ENCODE measurements at places on chromosomes 7 and 10.

DNA sequence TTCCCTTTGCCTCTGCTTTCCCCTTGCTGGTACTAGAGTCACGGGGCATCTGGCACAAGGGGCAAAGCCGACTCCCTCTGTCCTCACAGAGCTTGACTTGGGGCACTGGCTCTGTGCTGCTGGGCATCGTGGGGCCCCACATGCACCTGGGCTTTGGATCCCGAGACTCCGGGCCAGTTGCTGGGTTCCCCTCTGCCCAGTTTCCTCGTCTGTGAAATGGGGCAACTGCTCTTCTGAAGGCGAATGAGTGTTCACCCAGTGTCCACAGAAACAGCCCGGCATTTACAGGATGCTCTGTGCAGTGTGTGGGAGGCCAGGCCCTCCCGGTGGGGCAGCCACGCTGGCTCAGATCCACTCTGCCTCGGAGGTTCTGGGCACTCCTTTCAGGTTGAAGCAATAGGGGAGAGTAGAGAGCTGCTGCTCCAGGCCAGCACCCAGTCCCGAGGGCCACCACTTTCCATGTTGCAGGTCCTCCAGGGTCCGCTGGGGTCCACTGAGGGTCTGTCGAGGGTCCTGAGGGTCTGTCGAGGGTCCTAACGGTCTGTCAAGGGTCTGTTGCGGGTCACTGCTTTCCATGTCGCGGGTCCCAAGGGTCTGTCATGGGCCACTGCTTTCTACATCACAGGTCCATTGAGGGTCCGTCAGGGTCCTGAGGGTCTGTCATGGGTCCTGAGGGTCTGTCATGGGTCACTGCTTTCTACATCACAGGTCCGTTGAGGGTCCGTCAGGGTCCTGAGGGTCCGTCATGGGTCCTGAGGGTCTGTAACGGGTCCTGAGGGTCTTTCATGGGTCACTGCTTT lies 103.6 kb downstream of the VIPR2 start:
- no peak for DNase-seq

- no peak for DNase-seq
These were observed 59.9 kb downstream of the PDGFA start for GRCh38 chr7:459584-460373.

- no peak for DNase-seq
These were observed 24.3 kb upstream of the GPR146 start for GRCh38 chr7:1019789-1020610.

GRCh38 chr10:63627881-63628296 lies 106.7 kb downstream of the REEP3 start:
- no peak for DNase-seq

DNA sequence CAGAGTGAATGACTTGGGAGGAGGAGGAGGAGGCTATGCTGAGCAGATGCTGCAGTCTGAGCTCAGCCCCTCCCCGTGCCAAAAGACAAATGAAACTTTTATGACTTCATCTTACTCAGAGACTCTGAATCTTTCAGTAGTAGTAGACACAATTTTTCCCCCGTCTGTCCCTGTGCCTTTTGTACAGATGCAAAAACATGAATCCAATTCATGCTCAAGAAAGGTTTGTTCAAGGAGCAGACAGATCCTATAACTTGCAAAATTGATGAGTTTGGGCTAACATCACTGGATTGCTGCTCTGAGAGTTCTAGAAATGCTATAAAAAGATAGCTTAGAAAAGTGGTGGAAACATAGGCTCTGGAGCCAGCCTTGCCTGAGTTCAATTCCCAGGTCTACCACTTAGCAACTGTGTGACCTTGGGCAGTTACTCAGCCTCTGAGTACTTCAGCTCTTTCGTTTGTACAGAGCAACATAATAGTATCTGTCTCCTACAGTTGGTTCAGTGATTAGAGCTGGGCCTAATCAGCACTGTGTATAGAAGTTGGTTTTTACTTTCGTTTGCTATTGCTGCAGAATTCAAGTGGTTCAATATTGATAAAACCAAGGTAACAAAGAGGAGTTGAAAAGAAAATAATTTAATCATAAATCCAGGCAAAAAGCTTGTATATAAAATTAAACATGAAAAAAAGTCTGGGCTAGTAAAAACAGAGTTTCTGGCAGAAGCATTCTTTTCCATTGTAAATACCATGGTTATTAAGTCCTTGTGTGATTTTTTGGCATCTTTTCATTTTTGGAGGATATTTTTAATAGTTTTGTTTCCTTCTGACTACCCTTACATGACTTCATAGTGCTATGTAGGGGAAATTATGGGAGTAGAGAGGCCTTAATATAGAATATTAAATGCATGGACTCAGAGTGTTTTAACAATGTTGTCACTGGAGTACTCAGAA lies 174.2 kb upstream of the ZNF32 start:
- DNase-seq, result peak; percentile 56

DNA sequence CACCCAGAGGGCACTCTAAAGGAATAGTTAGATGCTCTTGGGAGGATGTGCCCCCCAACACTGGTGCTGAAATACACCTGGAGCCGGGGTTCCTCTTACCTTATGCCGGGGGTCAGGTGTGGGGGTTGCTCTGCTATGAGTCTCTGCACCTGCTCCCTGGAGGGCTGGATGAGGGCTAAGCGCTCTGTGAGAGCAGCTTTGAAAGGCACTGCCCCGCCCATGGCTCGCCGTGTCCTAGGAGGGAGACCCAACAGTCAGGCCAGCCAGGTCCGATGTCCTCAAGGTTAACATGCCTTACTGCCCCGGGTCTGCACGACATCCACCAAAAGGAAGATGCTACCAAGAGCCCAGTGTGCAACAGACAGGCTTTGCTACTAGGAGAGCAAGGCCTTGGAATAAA lies 31.7 kb downstream of the PSPH start:
- no peak for DNase-seq

GRCh38 chr10:114048472-114048871 lies 4.8 kb downstream of the ADRB1 start:
- DNase-seq, result no peak
